ENCODE measurements at places on chromosomes 3 and 15.
A peak's percentile ranks its signal among the peaks of the same experiment; 100 is the strongest.

GRCh38 chr15:49908236-49908932 is 210.6 kb downstream of the ATP8B4 start:
- no peak for DNase-seq

GRCh38 chr3:102449341-102449740 is 14.5 kb downstream of the ZPLD1 start:
- peak; percentile 13 for DNase-seq

GRCh38 chr15:55290528-55291057 is 980 bp upstream of the RAB27A start:
- peak; percentile 84 for DNase-seq

GRCh38 chr15:81495780-81496467 is 121.9 kb upstream of the TMC3 start:
- DNase-seq: no peak

DNA sequence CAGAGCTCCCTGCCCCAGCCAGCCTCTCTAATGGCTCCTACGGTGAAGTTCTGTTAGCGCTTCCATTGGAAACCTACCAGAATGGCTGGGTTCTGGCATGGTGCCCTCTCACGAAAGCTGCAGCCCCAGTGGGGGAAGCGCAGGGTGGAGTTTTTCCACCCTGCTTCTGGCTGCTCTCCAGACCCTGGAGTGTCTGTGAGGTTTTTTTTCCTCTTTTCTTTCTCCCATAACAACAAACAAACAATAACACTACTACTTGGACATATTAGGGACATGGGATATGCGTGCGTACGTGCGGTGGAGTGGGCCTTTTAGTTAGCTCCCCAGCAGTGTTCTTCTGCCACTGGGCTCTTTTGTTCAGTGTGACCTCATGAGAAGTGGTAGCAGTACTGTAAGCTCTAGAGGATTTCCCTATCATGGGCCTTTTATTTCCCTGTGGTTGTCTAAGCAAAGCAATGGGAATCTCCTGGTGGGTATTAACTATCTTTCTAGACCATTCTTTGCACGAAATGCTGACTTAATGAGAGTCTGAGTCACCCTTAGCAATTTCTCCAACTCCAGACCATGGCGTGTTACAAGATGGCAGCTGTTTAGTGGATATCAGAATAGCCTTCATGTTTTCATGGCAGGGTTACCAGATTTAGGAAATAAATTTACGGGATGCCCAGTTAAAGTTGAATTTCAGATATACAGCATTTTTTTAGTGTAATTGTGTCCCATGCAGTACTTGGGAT is 161.9 kb downstream of the FNDC3B start:
- DNase-seq: peak; percentile 70

- DNase-seq: no peak
Measured at GRCh38 chr15:83682476-83683088, 28.7 kb downstream of the ADAMTSL3 start.

- no peak for DNase-seq
Measured at GRCh38 chr3:197847866-197848401, 56.9 kb downstream of the LRCH3 start.

Data from MCF 10A (cell line).